ENCODE measurements at places on chromosomes 3 and 15.
A peak's percentile ranks its signal among the peaks of the same experiment; 100 is the strongest.

- DNase-seq = peak; percentile 83
Observed at GRCh38 chr3:192869131-192870031, 48.3 kb downstream of the MB21D2 start.

- no peak for DNase-seq
Observed at GRCh38 chr3:79586232-79586631, 181.6 kb downstream of the ROBO1 start.

DNA sequence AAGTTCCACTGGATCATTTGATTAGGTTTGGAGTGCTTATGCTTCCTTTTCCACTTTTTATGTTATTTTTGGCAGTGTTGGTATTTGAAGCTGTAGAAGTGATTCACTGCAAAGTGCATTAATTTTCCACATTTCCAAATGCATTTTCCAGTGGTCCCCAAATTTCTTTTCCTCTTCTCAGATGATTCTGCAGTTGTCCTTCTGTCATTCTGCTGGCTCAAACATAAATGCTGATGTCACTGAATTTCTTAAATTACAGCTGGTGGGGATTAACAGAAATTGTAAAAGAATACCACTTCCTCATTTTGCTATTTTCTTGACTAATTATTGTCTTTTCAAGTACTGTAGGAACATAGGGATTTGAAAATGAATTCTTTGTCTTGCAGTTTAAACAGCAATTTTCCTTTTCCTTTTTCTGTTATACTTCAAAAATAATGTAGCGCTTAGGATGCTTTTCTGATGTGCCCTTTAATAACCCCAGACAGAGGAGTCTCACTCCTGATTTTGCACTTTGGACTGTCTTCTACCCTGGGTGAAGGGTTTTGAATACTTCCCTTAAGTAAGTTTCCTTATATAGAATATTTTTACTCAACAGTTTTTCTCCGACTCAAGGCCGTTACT is 25.0 kb downstream of the MITF start:
- DNase-seq = no peak

DNA sequence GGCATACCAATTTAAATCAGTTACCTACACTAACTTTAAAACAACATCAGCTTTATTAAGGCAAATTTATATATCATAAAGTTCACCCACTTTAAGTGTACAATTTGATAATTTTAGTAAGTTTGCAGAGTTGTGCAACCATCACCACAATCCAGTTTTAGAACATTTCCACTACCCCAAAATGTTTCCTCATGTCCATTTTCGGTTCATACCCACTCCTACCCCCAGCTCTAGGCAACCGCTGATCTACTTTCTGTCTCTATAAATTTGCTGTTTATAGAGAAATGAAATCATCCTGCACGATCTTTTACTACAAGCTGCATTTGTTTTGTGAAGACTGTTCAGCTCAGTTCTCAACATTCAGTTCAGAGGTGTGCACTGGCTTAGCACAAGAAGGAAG is 31.5 kb upstream of the FAM81A start:
- no peak for DNase-seq

GRCh38 chr15:92899601-92899947 is 550 bp upstream of the CHD2 start:
- no peak for DNase-seq

DNA sequence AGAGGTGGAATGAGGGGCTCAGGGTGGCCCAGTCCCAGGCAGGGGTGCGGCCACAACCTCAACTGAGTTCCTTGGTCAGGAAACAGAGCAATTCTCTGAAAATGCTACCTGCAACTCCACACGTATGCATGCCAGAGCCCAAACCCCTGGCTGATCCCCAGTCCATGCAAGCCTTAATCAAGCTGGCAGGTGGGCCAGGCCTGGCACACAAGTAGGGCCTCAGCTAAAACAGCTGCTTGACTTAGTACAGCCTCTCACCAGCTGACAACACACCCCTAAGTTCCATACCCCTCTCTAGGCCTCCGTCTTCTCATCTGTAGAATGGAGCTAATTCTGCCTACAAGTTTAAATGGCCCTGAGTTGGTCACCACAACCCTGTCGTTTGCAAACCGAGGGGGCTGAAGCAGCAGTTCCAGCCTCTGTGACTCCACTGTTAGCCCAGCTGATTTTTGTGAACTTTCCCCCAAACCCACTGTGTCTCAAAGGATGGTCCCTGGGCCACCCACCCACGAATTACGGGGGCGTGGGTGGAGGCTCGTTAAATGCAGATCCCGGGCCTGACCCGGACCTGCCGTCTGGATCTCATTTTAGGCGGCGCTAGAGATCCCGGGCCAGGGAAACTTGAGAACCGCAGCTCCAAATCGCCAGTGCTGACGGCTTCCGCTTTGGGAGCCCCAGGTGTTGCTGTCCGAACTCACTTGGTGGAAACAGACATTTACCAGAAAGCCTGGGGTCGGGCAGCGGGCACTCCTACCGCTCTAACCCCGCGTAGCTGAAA is 927 bp downstream of the CHDH start:
- peak; percentile 58 for DNase-seq

GRCh38 chr3:100880072-100880471 is 113.1 kb downstream of the ABI3BP start:
- DNase-seq = peak; percentile 27

DNA sequence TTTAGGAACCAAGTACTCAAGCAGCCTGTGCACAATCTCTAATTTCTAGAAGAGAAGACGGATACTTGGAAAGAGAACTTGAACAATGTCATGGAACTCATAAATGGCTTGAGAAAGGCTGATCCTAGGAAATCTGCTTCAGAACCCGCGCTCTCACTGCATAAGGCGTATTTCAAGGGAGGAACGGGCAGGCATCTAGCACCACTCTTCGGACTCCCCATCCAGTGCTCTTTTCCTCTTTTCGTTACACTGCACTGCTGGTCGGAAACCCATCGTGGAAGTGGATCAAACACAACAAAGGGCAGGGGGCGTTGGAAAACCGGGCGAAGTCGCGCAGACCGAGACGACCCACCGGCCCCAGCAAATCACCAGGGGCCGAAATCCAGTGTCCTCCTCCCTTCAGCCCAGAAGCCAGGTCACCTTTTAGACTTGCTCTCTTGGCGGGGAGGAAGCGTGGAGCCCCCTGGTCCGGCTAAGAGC is 539 bp upstream of the TLNRD1 start:
- DNase-seq = peak; percentile 7

- no peak for DNase-seq
Observed at GRCh38 chr15:42447599-42447998, 43.3 kb downstream of the ZNF106 start.

GRCh38 chr15:74336061-74337005 is 31.1 kb downstream of the CYP11A1 start:
- DNase-seq = peak; percentile 52

GRCh38 chr3:188202358-188203138 is 48.6 kb downstream of the LPP start:
- DNase-seq = no peak

DNA sequence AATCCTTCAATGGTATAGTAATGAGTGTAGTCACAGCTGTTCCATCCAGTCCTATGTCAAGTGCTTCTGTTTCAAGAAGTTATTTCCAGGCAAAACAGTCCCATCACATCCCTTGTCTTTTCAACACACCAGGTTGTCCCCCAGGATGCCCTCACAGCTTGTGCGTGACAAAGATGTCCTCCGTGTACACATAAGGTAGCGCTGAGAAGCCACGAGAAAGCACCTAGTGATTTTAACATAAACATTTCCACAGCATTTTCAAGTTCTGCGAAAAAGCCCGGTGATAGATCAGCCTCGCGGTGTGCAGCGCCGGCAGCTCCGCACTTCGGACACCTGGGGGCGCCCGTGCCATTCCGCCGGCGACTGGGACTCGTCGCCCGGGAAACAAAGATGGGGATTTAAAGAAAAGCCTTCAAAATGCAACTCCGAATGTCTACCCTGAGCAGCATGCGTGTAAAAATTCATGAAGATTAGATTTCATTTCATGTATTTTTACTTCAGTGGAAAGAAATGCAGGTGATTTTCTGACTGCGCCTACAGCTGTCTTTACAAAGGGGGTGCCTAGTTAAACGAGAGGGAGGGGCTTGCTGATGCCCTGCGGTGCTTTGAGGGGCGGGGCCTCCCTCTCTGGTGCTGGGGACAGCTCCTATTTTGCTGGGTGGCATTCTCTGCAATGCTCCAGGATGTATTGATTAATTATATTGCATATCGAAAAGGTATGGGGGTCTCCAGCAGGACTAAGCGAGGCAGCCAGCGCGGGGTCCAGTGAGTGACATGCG is 49.9 kb downstream of the KY start:
- peak; percentile 88 for DNase-seq

- no peak for DNase-seq
Observed at GRCh38 chr15:82803793-82804574, 1.9 kb downstream of the FSD2 start.

DNA sequence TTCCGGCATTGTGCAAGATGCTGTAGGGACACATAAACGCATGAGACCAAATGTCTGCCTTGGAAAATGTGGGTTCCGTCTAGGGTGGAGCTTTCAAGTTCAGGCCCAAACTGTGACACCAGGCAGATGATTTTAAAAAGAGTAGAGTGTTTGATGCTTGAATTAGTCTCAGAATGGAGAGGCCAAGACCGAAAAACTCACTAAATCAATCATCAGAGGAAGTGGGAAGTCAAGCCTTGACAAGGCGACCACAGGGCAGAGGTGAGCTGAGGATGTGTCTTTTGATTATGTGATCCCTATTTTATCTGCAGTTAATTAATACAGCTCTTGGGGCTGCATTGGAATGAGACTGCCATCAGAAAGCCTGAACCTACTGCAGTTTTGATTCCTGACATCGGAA is 275.4 kb downstream of the ABHD5 start:
- no peak for DNase-seq

DNA sequence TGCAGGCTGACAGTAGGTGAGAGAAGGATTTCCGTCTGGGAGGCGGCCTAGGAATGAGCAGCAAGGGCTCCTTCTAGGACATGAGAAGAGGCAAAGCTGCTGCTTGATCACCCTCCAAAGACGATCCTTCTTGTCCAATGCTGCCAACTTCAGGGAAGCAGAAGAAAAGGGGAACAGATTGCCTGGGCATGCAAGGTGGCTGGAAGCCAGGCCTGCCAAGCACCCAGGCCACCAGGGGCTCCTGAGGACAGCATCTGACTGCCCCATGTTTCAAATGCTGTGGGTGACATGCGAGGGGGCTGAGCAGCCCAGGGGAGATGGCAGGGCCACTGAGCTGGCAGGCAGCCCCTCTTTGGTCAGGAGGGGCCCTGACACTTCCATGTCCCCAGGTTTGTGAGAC is 3.3 kb upstream of the GRIP2 start:
- no peak for DNase-seq

GRCh38 chr15:73949496-73949895 is 23.2 kb downstream of the LOXL1 start:
- no peak for DNase-seq

DNA sequence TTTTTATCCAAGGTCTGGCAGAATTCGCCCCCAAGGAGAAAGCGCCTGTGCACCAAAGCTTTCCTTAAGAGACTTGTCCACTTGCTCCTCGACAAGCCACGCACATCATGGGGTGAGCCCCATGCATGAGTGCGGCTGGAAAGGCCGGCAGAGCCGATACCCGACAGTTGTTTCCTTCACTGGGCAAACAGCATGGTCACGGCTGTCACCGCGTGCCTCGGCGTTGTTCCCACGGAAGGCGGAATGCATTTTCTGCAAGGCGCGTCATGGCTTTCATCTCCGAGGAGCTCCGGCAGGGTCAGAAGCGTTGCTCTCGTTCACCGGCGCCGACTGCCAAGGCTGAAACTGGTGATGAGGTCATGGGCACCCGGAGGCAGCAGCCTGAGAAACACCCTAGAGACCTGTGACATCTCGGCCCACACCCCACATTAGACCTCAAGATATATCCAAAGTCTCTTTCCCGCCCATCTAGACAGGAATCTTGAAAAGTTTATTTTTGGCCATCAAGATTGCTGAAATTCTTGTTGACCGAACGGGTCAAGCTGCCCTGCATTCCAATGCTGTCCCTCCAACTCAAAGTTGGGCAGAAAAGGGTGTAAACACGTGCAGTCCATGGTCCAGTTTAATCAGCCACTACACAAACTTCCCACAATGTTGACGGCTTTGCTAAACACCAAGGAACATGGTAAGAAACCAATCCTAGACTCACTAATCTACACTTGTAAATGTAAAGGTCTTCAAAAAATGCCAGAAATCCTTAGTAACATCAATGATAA is 604 bp upstream of the TJP1 start:
- peak; percentile 70 for DNase-seq

GRCh38 chr3:197580253-197580691 is 24.5 kb upstream of the BDH1 start:
- DNase-seq = no peak

DNA sequence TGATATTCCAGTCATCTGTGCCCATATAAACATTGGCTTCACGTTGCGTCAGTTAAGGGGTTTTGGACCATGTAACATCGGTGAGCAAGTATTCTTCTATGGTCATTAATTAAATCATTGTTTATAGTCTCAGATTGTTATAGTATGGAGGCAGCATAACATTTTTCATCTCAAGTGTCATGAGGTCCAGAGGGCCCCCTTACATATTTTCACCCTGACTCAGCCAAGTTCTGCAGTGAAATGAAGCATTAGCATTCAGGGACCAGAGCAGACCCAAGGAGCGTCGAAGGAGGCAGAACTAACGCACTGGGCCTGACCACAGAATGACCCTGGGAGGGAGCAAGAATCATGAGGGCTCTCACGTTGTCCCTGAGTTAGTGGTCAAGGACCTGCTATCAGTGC is 171.5 kb downstream of the LRTM1 start:
- DNase-seq = peak; percentile 7

GRCh38 chr3:14663396-14664135 is 11.4 kb upstream of the C3orf20 start:
- no peak for DNase-seq

DNA sequence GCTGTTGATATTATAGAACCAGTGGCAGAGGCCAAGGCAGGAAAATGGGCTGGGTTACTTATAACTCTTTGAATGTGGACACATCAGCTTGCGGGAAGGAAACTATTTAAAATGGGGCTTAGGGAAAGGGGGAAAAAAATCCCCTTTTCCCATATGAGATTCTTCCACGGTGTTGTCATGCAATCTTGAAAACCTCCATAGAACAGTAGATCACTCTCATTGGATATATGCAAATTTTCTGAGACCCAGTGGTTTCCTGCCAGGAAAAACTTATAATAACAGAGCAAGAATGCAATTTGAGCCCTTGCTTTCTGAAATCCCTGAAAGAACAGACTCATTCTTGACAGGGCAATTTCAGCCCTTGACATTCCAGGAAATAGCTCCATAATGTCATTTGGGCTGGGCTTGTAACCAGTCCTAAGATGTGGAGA is 31.1 kb downstream of the TMEM212 start:
- peak; percentile 83 for DNase-seq

DNA sequence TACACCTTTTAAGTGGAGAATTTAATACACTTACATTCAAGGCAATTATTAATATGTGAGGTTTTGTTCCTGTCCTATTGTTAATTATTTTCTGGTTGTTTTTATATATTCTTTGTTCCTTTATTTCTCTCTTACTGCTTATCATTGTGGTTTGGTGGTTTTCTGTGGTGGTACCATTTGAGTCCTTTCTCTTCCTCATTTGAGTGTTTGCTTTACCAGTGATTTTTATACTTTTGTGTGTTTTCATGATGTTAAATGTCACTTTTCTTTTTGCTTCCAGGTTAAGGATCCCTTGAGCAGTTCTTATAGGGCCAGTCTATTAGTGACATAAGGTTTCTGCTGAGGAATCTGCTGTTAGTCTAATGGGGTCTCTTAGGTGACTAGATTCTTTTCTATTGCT is 116.5 kb downstream of the LRRK1 start:
- DNase-seq = no peak

GRCh38 chr3:89245612-89246011 is 138.2 kb downstream of the EPHA3 start:
- no peak for DNase-seq

All from AG08395 (cell line).